ENCODE measurements at places on chromosomes 5 and 9.

DNA sequence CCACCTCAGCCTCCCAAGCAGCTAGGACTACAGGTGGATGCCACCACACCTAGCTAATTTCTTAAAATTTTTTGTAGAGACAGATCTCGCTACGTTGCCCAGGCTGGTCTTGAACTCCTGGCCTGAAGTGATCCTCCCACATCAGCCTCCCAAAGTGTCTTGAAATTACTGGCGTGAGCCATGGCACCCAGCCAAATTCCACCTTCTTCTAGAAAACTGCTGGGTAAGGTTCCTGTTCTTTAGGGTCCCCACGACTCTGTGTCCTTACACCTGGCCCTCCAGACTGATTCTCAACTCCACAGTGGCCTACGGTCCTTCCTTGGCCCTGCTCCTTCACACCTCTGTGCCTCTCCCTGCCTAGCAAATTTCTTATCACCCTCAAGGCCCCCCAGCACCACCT lies 1.9 kb downstream of the MAPK9 start:
- DNase-seq = no peak

- DNase-seq = no peak
Measured at GRCh38 chr5:133840168-133840567, 128.3 kb downstream of the C5orf15 start.

GRCh38 chr5:73229271-73229670 lies 56.3 kb downstream of the TMEM174 start:
- DNase-seq = peak; percentile 47

DNA sequence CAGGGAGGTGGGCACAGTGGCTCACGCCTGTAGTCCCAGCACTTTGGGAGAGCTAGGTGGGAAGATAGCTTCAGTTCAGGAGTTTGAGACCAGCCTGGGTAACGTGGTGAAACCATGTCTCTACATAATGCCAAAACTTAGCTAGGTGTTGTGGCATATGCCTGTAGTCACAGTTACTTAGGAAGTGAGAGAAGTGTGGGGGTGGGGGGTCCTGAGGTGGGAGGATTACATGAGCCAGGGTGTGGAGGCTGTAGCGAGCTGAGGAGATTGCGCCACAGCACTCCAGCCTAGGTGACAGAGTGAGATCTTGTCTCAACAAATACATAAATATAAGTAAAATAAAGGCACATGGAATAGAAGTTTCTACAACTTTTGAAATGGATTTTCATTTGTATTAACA lies 23.1 kb downstream of the VCAN start:
- no peak for DNase-seq

- DNase-seq = no peak
Measured at GRCh38 chr9:132597073-132597775, 14.8 kb downstream of the BARHL1 start.

DNA sequence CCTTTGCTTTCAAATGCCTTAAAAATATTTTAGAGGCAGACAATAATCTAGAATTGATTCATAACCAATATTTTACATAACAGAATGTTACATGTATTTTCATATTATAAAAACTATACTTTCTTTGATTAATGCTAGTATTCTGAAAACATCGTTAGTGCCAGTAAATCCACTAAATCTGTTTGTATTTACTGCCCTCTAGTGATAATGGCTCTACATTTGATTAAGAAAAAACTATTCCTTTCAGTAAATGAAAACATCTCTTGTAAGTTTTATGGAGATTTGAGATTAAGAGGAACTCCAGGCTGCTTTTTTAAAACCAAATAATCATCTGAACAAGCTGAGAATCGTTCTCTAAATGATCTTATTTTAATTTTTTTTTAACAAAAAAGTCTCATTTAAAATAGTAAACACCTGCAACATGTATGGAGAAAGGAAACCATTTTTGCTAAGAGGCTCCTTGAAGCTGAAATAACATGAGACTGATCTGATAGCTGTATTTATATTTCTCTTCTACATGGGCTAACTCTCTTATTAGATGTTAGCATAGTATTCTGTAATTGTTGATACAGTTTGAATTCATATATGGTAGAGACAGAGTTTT lies 424.7 kb downstream of the RAB3C start:
- peak; percentile 45 for DNase-seq

DNA sequence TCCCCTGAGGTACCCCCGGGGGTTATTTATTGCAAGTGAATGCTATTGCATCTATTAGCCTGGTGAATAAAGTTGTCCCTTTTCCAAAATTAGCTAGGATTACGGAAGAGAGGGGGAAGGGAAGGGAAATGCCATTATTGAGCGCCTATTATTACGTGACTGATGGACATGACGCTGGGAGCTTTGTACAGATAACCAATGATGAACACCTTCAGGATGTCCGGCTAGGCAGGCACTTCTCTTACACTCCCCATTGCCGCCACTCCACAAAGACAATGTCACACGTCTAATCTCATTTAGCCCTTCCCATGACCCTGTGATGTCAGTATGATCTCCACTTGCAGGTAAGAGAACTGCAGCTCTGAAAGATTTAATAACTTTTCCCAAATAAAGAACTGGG lies 9.4 kb downstream of the GABRP start:
- DNase-seq = no peak

DNA sequence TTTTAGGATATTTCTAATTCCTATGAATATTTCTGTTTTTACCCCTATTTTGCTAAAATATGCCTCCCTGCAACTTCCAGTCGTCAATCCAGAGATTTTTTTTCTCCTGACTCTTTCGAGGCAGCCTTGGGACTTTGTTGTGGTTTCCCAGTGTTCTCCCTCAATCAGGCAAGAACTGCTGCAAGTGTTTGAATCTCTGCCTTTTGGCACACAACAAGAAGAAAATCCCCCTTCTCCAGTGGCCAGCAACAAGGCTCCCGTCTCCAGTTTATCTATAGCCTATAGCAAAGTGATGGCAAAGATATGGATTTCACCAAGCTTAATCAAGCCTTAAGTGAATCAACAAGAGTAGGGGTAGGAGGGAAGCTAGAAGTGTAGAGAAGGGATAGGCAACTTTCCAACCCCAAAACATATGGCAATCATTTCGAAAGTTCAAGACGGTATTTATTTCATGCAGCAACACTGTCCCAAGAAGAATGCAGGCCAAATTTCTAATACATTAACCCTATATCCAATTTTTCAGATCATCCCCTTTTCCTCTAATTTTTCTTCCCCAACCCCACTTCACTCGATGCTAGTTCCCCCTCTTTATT lies 37.7 kb upstream of the PAPPA start:
- DNase-seq = peak; percentile 68

GRCh38 chr9:8733131-8733954 lies 933.8 kb upstream of the DMAC1 start:
- DNase-seq = no peak

DNA sequence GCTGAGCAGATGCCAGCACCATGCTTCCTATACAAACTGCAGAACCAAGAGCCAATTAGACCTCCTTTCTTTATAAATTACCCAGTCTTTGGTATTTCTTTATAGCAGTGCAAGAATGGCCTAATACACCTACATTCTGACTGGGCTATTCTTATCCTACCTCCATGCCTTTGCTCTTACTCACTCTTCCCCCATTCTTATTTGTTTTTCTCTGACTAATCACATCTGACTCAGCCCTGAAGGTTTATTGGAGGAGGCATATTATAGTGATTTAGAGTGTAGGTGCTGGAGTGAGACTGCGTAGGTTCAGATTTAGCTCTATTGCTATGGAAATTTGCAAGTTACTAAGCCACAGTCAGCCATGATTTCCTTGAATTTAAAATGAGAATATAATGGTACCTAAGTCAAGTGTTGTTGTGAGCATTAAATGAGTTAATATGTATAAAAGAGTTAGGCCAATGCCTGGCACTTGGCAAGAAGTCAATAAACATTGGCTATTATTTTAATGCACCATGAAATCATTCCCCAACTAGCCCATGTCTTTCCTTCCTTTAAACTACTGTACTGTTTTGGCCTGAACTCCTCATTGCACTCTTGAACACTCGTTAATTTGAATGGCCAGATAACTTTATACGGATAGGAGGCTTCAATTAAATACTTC lies 531.2 kb upstream of the ZNF608 start:
- peak; percentile 75 for DNase-seq

DNA sequence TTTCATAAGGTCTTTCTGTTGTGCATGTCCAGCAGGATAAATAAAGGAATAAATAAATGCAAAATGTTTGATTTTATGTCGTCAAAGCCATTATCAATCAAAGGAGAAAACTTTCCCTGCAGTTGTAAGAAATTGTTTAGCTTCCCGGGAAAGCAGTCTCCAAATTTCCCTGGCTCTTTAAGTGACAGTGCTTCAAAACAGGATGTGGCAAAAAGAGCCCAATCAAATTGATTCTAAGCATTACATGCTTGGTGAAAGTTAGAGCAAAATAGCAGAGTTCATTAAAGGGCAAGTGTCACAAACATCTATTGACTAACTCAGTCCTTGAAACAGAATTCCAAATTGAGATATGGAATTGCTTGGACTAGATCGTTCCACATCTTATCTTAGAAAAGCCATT lies 704.1 kb downstream of the PRELID2 start:
- no peak for DNase-seq

DNA sequence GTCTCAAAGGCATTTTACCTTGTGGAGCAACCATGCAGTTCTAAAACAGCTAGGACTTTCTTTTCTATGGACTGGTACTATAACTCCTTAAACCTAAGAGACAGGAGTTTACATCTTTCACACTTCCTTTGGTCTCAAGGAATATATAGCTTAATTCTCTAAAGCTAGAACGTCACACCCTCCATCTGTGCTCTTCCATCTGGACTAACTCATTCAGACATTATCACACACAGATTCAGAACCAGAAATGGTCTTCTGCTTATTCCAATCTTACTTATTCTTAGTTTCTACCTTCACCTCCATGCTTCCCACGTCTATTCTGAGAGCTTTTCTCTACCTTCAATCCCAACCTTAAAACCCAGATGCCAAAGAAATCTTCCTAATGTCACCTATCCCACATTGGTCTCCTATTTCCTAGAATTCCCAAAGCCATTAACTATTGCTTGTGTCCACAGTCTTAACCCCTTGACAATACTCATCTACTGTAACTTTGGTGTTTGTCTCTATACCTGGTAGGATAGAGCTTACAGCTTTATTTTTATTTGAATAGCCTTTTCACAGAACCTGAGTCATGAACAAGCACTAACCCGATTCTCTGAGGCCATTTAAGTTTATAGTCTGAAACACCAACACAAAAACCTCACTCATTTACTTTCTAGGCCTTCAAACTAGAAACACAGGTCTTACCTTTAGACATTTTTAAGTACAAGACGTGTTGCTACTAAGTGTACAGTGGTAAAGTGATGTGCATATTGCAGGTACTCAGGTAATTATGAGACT lies 22.8 kb downstream of the CSNK1A1 start:
- DNase-seq = no peak

DNA sequence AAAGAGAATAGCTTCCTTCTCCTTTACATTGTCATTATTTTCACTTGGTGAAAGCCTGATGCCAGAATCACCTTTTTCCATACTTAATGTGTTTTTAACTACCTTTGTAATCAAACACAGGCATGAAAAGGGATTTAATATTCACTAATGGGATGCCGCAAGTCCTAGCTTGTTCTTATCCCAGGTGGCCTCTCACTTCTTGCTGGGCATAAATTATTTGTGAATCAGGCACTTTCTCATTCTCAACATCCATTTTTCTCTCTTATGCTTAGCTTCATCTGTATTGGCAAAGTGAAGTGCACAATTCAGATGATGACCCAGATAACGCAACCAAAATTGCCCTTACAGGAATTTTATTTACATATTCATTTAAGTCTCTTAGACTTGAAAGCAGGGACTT lies 10.9 kb downstream of the ACTL7B start:
- no peak for DNase-seq

GRCh38 chr5:77454123-77454522 lies 38.0 kb downstream of the WDR41 start:
- DNase-seq = no peak

DNA sequence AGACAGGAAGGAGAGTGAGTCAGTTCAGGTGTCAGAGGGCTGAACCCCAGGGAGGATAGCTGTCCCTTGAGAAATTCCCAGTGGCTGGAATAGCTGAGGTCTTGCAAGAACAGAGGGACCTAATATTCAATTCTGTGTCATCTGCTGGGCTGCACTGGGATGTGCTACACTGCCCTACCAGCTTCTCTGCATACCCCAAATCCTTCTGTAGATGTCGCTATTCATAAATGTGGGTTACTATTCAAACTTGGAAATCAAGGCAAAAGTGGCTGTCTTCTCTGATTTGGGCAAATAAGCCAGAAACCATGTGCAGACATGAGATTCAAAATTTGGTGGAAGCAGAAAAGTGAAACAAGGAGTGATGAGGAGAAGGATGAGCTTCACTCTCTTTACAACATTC lies 16.3 kb downstream of the TNFSF8 start:
- DNase-seq = no peak

DNA sequence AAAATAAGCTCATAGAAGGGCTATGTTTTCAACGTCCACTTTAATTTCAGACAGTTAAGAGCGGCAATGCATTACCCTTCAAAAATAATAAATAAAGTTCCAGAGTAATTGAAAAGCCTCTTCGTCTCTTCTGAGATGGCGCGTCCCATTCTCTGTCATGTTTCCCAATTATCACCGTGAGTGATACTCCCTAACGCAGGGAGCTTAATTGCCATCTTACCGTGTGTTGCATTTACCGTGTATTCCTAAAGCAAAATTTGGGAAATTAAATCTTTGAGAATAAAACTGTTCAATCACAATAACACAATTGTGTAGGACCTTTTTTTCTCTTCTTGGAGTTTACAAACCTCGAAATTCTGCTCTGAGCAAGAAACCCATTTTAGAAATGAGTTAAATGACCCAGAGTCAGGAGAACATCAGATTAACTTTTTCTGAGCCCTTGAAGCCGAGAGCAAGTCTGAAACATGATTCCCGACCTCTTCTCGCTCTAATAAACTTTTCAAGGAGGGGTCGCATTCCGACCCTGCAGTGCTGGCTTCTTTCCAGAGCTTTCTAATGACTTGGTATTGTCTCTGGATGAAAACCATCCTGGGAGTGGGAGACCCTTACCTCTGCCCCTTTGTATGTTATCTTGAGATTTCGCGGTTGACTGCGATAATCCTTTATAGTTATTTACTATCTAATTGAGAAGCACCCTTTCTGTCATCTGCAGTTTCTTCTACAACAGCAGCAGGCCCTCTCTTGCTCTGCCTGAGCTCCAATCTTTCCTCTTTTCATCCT lies 251.5 kb downstream of the FSTL4 start:
- no peak for DNase-seq

GRCh38 chr5:137791387-137791786 lies 37.2 kb upstream of the HNRNPA0 start:
- DNase-seq = no peak

GRCh38 chr5:158410976-158411375 lies 552.0 kb upstream of the CLINT1 start:
- peak; percentile 52 for DNase-seq

Data from AG08395 (cell line).